ENCODE measurements at places on chromosomes 11 and 22. TPM values are rescaled to one million over a fixed set of nuclear protein-coding genes. Genes with fewer than 3 reads are reported as not detected.

Gene TRIM21
- total RNA-seq = 11.0 TPM

Gene FJX1
- total RNA-seq = 34.1 TPM

Gene GRIA4
- total RNA-seq = 0.34 TPM

Gene SLC22A8
- total RNA-seq = not detected

All from bronchus fibroblast of lung (primary cell).